NK-92 treated with Interleukin-12 subunit alpha and Interleukin-12 subunit beta, amount 100 ng/mL, for 24 hours (cell line): ENCODE measurements at places on chromosomes 1 and 21.

- DNase-seq, result no peak
Measured at GRCh38 chr21:39555911-39556590, 56.7 kb upstream of the B3GALT5 start.

DNA sequence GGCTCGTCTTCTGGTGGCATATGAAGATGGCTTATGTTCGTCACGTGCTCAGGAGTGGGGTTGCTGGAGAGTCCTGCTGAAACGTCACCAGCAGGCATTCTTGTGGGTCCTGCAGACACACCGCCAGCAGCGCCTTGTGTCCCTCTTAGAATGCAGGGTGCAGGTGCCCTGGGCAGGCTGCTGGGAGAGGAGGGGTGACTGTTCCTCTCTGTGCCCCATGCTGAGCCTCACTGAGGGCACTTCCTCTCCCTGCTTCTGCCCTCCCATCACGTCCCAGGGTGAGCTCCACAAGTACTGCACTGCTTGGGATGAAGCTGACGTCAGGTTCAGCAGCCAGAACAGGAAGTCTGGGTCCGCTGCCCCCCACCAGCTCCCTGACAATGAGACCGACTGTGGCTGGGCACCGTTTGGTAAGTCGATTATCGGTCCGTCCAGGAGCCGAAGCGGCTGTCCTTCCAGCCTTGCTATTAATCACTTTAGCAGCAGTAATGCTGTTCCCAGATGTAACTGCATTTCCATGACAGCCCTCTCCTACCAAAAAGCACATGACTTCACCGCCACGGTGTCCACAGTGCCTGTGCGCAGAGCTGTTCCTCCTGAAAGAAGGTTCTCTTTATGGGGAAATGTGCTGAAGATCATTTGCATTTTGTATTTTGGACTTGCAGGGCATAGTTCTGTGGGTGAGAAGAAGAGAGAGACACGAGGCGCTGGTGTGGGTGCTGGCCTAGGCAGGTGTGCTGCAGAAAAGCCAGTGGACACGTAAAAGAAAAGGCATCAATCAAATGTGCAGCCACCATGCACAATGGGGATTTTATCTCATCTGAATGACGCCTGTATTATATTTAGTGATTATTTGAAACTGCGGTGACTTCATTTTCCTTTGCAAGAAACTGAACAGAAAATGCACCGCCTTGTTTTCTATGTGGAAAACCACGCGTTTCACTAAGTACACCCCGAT, 21.0 kb downstream of the SLC37A1 start:
- DNase-seq, result no peak

DNA sequence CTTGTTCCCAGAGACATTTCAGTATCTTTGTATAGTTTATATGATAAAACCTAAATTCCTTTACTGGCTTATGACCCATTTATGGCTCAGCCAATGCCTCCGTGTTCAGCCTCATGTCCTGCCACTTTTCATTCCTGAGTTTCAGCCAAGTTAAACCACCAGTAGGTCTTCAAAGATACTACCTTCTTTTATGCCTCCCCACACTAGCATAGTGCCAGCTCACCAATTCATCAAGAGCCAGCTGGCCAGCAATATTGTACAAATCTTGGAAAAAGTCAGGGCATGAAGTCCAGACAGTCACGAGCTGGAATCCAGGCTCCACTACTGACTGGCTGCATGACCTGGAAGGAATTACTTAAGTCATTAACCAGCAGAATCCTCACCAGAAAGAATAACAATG, 446.0 kb downstream of the GPATCH2 start:
- no peak for DNase-seq

- no peak for DNase-seq
Measured at GRCh38 chr1:33541966-33542365, 69.5 kb downstream of the ZSCAN20 start.

DNA sequence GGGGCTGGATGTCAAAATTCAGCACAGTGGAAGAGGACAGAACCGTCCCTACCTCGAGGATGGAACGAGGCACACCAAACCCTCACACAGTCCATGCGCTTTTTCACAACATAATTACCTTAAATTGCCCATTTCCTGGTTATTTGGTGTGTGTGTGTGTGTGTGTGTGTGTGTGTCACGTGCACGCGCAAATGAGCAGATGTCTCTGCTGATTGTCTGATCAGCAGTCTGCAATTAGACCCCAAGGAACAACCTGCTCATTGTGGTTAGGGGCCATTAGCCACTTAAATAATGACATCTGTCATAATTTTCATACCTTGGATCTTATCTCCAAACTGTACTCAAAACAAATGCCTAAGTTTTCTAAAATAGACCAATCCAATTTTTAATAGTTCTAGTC, 23.2 kb downstream of the AVPR1B start:
- DNase-seq, result no peak

DNA sequence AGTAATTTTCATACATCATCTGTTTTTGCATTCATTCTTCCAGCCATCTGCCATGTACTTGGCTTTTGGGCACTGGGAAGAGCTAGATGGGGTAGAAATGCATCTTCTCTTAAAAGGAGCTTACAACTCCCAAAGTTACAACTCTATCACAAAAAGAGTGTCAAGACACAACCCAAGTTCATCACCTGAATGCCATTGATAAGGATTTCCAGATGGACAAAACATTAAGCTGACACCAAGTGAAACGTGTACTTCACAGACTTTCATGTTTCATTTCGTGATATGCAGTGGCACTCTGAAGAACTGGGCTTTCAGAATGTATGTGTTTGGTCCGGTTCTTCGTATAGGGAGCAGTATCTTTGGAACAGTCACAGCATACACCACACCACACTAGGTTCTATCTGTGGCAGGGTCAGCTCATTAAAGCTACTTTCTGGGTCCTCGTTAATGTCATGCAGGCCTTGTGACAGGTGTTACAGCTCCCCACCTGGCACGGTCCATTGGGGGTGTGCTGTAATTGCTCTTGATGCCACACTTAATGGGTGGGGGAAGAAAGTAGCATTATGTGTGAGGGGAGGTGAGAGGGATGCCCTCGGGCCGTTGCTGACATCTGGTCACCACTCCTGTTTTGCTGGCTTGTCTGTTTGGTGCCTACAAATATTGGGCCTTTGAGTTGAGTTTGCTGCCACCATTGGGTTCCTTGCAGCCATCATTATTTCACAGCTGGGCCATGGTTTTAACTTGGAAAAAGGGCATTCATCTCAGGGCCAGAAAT, 164.9 kb downstream of the NFIA start:
- no peak for DNase-seq

- no peak for DNase-seq
Measured at GRCh38 chr1:46747683-46748288, 28.9 kb upstream of the EFCAB14 start.
